Activated T-helper 2 cell treated with anti-CD3 and anti-CD28 coated beads, Interferon-gamma antibody, Interleukin-2, Interleukin-4, amounts not matched to agents 10 μg/mL and 5 μg/mL and 100 μg/mL, durations not matched to agents 14 hours and 24 hours and 36 hours (primary cell): ENCODE measurements at places on chromosomes 16 and 17.

DNA sequence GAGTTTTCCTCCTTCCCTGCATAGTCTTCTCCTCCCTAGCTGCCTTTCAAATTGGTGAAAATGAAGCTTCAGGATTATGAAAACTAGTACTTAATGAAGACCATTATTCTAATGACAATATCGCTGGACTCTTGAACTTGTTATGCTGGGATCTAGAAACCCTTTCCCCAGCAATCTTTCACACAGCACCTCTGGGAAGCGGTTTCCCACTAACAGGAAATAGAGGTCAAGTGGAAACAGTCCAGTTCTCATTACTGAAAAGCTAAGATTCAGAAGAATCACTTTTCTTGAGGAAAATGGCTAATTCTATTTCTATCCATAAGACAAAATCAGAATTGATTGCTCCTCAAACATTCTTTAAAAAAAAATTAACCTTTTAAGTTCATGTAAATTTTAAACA, 2.0 kb upstream of the VEZF1 start:
- no peak for DNase-seq

GRCh38 chr16:72552654-72553053, 380.7 kb upstream of the PMFBP1 start:
- DNase-seq = no peak

- DNase-seq = peak; percentile 76
Observed at GRCh38 chr16:80580109-80580832, 39.5 kb downstream of the DYNLRB2 start.

DNA sequence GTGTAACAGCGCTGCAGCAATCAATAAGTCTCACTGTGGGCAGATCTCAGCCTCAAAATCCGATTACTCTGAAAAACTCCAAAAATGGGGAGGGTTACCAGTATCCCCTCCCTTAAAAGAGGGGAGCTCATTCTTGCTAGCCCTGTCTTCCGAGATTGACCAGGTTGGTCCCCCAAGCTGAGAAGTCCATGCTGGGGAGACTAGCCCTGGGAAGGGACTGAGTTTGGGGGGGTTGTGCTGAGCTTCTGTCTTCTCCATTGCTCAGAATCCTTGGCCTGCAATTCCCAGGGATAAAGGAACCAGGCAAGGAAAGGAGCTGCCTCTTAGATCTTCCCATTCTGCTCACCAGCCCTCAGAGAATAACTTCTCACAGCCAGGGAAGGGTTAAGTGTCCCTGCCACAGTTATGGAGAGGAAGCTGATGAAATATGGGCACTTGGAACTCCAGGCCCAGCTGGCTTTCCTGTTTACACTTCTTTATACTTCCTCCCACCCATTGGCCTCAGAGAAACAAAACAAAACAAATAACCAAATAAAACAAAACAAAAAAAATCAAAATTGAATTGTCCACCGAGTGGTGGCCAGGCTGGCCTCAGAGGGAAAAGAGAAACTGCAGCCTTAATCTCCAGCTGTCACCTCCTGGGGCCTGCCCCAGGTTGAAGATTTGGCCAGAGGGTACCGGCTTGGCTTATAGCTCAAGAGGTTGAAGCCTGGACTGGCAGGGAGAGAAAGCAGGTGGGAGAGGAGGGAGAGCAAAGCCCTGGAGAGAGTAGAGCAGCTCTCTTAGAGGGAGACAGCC, 2.6 kb downstream of the HOXB3 start:
- DNase-seq = no peak

- no peak for DNase-seq
Observed at GRCh38 chr16:29765167-29766032, 12.7 kb upstream of the ZG16 start.

DNA sequence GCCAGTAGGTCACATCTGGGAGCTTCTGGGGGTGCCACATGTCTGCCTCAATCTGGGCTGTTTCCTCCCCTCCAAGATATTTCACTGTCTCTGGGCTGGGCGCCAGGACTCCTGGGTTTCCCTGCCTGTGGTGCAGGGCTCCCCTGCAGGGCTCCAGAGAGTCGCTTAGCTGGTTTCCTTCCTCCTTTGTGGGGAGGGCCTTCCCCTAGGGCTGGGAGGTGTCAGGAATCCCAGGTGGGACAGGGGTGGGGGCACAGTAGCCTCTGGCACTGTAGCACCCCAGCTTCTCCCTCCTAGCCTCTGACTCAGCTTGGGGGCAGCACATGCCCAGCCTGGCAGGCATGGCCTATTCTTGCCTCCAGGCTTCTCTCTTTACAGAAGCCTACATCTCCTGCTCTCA, 2.6 kb downstream of the RARA start:
- no peak for DNase-seq

DNA sequence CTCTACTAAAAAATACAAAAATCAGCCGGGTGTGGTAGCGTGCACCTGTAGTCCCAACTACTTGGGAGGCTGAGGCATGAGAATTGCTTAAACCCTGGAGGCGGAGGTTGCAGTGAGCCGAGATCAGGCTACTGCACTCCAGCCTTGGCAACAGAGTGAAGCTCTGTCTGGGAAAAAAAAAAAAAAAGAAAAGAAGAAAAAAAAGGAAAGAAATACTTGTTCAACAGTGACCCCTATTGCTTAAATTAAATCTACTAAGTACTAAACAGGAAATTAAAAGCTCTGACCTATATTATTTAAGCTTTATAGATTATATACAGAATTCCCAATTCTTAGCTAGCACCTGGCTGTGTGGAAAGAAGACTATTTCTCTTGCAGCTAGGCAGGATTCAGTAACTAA, 48.9 kb downstream of the FBXL20 start:
- DNase-seq = no peak

- DNase-seq = peak; percentile 57
Observed at GRCh38 chr17:8941520-8941919, 24.0 kb downstream of the PIK3R5 start.

DNA sequence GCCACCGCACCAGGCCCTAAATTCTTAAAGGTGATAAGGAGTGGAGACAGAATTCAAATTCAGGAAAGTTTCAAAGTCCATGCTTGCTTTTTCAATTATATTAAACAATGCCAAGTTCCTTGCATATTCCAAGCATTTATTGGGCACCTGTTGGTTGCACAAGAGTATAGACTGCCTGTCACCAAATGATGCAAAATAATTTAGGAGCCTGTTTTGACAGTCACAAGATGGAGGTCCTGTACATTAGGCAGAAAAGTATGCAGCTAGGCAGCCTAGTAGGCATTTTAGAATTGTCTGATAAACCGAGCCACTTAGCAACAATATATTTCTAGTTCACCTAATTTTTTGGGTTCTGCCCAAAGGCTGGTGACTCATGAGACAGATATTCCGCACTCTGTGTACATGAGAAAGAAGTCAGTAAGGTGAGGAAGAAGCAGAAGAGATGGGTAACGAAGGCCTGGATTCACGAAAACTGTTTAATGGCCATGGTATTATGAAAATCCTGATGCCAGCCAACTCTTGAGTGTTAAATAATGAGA, 7.3 kb downstream of the ACACA start:
- no peak for DNase-seq

GRCh38 chr17:31907342-31907962, 5.9 kb upstream of the UTP6 start:
- no peak for DNase-seq

DNA sequence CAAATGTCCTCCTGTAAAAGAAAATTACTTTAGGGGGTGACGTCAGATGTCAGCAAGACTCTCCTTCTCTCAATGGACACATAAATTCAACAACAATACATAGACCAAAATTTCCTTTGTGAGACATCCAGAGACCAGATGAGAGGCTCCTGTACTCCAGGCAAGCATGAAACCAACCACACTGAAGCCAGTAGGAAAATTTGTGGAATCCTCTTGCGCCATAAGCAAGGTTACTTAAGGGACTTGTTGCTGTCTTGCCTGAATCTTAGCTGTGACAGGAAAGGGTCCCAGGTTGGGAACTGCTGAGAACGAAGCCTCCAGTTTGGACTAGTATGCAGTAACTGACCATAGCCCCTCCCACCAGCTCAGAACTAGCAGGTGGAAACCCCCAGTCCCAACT, 56.0 kb downstream of the CEP112 start:
- no peak for DNase-seq

- DNase-seq = peak; percentile 69
Observed at GRCh38 chr16:4288148-4288921, 15.5 kb upstream of the TFAP4 start.

- DNase-seq = no peak
Observed at GRCh38 chr16:17177242-17177958, 293.4 kb downstream of the XYLT1 start.

DNA sequence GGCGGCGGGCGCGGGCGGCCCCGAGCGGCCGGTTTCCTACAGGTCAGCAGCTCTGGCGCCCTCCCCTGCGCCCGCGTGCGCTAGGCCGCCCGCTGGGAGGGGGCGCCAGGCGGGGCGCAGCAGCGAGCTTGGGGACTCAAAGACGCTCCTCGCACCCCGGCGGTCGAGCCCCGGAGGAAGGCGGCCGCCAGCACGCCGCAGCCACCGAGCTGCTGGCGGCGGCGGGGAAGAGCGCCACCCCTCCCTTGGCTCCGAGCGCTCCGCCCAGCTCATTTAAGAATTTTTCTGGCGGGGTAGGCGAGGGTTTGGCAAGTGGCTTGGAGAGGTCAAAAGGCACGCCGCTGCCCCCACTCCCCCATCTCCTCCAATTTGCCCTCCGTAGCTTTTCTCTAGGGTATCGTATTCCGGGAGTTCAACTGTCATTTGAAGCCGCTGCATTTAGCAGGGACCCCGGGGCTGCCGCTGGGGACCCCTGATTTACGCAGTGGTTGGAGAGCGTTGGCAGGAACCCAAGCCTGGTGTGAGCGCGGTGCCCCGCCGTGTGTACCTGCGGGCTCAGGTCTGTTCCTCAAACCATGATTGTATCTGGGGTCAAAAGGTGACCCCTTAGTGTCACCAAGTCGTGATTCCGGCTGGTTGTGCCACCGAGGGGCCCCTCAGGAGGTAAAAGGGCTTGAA, 59.5 kb upstream of the GSE1 start:
- peak; percentile 46 for DNase-seq

DNA sequence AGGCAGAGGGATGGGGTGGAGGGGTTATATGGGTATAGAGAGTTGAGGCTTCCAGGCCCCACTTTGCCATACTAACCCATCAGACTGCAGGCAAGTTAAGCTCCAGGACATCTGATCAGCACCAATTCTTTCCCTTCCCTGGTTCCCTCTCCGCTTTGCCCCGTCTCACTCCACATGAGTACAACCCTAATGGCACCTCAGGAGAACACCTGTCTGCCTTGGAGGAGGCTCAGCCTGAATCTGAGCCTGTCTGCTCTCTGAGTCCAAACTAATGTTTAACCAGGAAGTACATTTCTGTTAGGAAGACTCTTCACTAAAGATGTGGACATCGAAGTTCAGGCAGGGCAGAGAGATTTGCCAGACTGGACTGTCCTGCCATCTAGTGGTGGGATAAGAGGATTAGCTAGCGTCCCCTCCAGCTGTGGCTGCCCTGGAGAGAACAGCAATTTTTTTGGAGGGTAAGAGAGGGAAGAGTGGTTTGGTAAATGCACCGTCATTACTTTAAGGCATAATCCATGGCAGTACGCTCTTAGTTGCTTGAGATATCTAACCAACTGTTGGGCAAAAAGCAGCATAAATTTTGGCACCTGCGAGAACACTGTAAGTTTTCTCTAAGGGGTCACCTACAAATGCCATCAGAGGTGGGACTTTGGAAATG, 29.2 kb upstream of the LRRC75A start:
- peak; percentile 47 for DNase-seq

DNA sequence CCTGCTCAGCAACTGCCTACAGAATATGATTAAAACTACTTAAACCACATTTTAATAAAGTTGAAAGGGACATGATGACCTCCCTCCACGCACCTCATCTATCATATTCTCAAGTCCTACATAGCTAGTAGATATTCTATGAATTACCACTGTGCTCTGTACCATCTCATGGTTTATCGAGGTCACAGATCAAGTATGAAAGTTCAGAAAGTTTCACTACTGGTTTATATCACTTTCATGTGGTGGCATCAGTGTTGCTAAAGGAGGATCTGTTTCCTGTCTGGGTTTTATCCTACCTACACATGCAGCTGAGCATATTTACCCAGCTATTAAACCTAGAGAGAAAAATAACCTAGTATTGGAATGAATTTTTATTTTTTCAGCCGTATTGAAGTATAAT, 214.9 kb upstream of the MON1B start:
- DNase-seq = no peak

DNA sequence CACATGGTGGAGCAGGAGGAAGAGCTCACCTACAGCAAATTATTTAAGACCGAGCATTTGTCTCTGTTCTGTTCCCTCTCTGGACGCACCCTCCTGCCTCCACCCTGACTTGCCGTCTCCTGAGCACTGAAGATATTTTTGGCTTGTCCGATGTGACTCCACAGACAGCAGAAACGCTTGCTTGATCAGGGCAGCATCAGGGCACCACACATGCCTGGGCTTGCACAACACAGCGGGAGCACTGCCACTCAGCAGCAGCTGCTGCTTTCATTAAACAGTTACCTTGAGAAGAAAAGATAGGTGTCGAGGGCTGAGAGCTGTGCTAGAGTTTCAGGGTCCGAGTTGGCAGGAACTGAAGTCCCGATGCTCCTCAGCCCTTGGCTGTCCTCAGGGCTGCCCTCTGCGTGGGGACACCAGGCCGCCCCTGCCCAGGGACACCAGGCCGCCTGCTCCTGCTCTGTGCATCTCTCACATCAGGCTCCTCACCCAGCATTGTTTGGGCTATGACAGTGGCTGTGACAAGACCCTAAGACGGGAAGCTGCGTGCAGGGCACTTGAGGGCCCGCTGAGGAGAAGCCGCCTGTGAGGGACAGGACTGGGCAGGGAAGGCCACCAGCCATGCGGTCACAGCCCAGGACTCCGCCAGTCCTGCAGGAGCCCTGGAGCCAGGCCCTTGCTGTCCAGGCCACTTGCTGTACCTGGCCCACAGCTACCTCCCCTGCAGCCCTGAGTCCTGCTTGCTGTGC, 21.3 kb upstream of the CDH15 start:
- no peak for DNase-seq

- no peak for DNase-seq
Observed at GRCh38 chr17:7856011-7856810, 1.1 kb downstream of the NAA38 start.

DNA sequence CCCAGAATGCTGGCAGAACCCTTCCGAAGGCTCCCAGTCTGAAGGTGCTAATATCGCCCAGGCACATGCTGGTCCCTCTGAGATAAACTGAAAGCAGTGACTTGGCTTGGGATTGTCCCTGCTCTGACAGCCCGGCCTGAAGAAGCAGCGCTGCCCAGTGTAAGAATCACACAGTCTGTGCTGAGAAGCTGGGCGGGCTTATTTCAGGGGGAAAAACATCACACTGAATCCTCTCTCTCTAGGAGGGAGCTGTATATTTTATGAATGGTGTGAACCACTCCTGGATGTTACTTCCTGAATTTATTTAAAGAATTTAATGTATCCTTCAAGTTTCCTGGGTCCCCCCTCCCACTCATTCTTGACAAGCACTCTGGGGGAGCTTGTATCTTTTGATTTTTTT, 36.3 kb downstream of the GAS7 start:
- DNase-seq = no peak

- DNase-seq = no peak
Observed at GRCh38 chr17:67606471-67606870, 111.3 kb upstream of the NOL11 start.

- no peak for DNase-seq
Observed at GRCh38 chr16:4206680-4207079, 35.2 kb downstream of the SRL start.
